ENCODE measurements at places on chromosomes 6 and 20. TPM values are rescaled to one million over a fixed set of nuclear protein-coding genes. Genes with fewer than 3 reads are reported as not detected.

DNA sequence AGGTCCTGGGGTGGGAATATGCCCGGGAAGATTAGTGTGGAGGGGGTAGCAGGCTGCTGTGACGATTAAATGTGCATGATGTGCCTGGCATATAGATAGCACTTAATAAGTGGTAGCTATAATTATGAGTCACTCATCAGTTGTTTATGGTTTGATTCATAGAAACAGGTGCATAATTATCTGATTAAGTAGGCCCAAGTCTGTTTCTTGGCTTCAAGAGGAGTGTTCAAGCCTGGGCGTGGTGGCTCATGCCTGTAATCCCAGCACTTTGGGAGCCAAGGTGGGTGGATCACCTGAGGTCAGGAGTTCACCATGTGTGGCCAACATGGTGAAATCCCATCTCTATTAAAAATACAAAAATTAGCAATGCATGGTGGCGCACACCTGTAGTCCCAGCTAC lies 74.9 kb downstream of the QRSL1 start:
- H3K4me1 ChIP-seq: no peaks in the 10 kb centered on the region
- no peaks in the 10 kb centered on the region for H3K36me3 ChIP-seq
- DNase-seq: no peak
- H3K27ac ChIP-seq: no peak overlapping the region
- no peak overlapping the region for H3K4me3 ChIP-seq
- H3K27me3 ChIP-seq: no peaks in the 10 kb centered on the region

GRCh38 chr6:75147512-75147911 lies 58.3 kb downstream of the COL12A1 start:
- no peak for DNase-seq
- H3K27ac ChIP-seq: no peak overlapping the region
- H3K4me1 ChIP-seq: peaks cover 5% of the 10 kb centered on the region

DNA sequence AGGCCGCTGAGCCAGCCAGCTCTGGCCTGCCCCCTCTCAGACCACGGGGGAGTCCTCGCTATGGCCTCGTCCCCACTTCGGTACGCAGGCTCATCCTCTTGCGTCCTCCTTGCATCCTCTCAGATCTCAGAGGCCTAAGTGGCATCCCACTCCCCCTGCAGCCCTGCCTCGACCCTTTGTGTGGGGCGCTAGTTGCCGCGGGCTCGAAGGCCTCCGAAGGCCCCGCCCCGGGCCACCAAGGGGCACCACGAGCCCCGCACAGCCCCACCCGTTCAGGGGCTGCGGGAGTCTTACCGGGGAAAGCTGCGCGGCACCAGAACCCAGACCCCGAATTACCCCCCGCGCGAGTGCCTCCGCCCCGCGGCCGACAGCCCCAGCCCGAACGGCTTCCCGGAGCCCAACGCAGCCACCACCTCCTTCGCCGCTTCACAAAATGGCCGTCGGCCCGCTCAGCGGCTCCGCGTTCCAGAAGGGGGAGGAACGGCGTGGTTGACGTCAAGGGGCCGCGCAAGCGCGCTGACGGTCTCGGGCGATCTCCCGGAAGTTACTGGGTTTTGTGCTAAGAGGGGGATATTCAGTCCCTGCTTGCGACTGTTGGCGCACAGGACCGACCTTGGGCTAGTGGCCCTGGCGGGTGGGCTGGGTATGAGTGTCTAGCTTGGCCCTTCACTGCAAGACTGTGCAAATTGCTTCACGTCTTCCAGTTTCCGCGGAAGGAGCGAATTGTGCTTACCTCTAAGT lies at the start of the genes CPNE1 and RBM12:
CPNE1 (minus strand) TSS at position 435 of the 741 bp plus-strand sequence. CDS start 31,977 bp downstream, outside the sequence.
RBM12 (minus strand) TSS at position 435 of the 741 bp plus-strand sequence. CDS start 9,578 bp downstream, outside the sequence.
- H3K4me3 ChIP-seq: peak within 1 kb of the TSS; percentile 96
- H3K27ac ChIP-seq: peak within 1 kb of the TSS; percentile 97
- H3K27me3 ChIP-seq: no peaks in the 10 kb centered on the region
- H3K36me3 ChIP-seq: peaks cover 8% of the 10 kb centered on the region
- DNase-seq: peak; percentile 95

DNA sequence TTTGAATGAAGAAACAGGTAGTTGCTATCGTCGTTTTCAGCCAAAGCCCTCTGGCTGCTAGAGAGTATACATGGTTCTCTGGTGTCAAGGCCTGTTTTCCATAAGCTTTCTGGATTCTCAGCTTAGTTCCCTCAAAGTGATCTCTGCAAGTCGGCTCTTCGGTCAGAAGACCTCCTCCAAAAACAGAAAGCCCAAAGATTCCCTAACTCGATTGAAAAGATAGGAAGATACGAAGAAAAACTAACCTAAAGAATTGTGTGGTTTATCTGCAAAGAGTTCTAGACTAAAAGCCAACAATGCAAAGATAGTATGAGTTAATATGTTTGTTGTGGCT lies 545 bp upstream of the ASCC3 start:
- no peaks in the 10 kb centered on the region for H3K27me3 ChIP-seq
- peak overlapping the region; percentile 75 for H3K4me3 ChIP-seq
- no peaks in the 10 kb centered on the region for H3K36me3 ChIP-seq

RPL7L1 gene
- total RNA-seq: 34.8 TPM

- no peak overlapping the region for H3K4me3 ChIP-seq
- no peak overlapping the region for H3K27ac ChIP-seq
- H3K4me1 ChIP-seq: peaks cover 12% of the 10 kb centered on the region
- no peaks in the 10 kb centered on the region for H3K36me3 ChIP-seq
These were observed 33.8 kb downstream of the STX7 start for GRCh38 chr6:132479131-132479530.

DNA sequence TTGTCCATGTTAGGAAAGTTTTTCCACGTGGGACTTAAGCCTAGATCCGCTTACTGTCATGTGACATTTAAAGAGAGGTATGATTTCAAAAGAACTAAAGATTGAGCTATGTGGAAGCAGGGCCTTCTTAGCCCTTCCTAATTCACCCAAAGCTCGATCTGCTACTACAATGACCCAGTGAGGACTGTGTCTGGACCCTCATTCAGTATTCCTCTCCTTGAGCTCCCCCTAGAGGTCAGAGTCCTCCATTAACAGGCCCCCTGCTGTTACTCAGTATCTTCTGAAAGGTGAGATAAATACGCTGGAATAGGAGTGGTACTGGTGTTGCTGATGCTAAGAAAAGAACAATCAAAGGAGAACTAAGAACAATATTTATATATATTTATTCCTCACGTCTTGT lies 414.0 kb downstream of the GJA1 start:
- H3K4me1 ChIP-seq: no peaks in the 10 kb centered on the region
- H3K36me3 ChIP-seq: no peaks in the 10 kb centered on the region
- no peak overlapping the region for H3K4me3 ChIP-seq
- DNase-seq: peak; percentile 74
- no peaks in the 10 kb centered on the region for H3K27me3 ChIP-seq

GRCh38 chr6:79911992-79912391 lies 35.4 kb downstream of the ELOVL4 start:
- no peak for DNase-seq
- H3K27ac ChIP-seq: no peak overlapping the region
- no peaks in the 10 kb centered on the region for H3K4me1 ChIP-seq

GRCh38 chr6:130520221-130520620 lies 154.4 kb downstream of the TMEM200A start:
- H3K36me3 ChIP-seq: no peaks in the 10 kb centered on the region
- H3K27me3 ChIP-seq: no peaks in the 10 kb centered on the region
- H3K4me3 ChIP-seq: no peak overlapping the region
- H3K27ac ChIP-seq: no peak overlapping the region
- no peak for DNase-seq

GRCh38 chr6:101662111-101662897 lies 268.8 kb downstream of the GRIK2 start:
- no peaks in the 10 kb centered on the region for H3K27me3 ChIP-seq
- no peaks in the 10 kb centered on the region for H3K4me1 ChIP-seq
- DNase-seq: no peak
- no peak overlapping the region for H3K4me3 ChIP-seq

DNA sequence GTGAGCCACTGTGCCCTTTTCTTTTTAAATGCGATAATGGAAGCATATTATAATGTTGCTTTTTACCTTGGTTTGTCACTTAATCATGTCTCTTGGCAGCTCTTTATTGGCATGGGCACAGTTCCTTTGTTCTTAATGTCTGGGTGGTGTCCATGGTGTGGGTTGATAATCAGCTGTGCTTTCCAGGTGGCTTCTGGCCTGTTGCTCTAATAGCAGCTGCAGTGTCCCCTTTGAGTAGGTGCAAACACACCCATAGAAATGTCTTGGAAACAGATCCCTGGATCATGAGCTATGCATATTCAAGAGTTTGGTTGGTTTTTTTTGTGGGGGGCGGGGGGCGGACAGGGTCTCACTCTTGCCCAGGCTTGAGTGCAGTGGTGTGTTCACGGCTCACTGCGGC lies 29.9 kb downstream of the EFCAB8 start:
- H3K4me3 ChIP-seq: no peak overlapping the region
- H3K27me3 ChIP-seq: no peaks in the 10 kb centered on the region
- DNase-seq: no peak
- H3K36me3 ChIP-seq: no peaks in the 10 kb centered on the region
- no peaks in the 10 kb centered on the region for H3K4me1 ChIP-seq

All from ascending aorta (tissue), 2 donors.